ENCODE measurements at places on chromosomes 12 and 14.

DNA sequence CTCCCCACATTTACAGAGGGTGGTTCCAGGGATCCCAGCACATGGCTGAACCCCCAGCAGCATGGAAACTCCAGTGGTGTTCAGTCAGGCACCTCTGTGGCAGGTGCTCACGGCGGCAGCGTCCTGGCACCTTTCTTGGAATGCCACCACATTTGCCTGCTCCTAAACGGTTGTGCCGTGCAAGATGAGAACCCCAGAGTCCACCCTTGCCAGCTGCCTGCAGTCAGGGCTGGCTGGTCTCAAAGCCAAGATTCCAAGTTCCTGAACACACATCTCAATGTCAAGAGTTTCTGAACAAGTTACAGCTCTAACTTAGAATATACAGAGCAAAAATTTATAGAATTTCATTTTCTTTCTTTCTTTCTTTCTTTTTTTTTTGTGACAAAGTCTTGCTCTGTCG, 38.7 kb downstream of the DDX51 start:
- no peak for DNase-seq

- no peak for DNase-seq
These were observed 23.8 kb downstream of the PITPNM2 start for GRCh38 chr12:123127182-123127495.

- DNase-seq, result no peak
These were observed 2.0 kb downstream of the SIX1 start for GRCh38 chr14:60647081-60647836.

DNA sequence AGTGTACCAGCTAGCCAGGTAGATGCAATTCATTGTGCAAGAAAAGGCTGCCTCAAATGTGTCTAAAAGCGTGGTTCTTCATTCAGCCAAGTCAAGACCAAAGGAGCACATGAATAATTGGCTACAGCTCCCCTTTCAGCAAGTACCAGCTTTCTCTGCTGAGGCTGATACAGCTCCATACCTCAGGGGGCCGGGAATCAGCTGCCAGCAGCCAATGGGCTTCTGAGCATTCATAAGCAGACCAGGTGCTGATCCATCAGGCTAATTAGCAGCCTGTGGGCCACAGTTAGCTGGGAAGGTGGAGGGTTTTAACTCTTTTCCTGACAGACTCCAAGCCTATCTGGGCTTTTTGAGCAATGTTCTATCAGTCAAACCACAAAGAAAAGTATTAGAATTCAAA, 264.7 kb downstream of the APAF1 start:
- no peak for DNase-seq

DNA sequence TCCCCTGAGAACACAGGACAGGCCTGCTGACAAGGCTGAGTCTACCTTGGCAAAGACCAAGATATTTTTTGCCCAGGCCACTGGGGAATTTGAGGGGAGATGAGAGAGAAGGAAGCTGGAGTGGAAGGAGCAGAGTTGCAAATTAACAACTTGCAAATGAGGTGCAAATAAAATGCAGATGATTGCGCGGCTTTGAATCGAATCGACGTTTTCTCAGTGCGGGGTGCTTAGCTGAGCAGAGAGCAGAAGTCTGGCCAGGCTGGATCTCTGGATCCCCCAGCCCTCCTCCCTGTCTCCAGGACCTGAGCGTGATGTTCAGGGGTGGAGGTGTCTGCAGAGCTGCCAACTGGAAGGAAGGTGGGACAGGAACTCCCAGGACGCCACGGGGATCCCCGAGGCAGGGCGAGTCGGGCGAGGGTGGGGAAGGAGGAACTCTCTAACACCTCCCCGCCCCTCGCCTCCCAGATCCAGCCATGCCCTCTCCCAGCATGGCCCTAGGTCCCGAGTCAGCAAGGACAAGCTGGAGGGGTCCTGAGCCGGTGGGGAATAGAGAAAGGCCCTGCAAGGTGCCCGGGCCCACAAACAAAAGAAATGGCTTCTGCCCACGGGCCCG, 527 bp upstream of the CARMIL3 start:
- no peak for DNase-seq

- DNase-seq, result no peak
These were observed 8.2 kb downstream of the BRI3BP start for GRCh38 chr12:125001636-125002035.

DNA sequence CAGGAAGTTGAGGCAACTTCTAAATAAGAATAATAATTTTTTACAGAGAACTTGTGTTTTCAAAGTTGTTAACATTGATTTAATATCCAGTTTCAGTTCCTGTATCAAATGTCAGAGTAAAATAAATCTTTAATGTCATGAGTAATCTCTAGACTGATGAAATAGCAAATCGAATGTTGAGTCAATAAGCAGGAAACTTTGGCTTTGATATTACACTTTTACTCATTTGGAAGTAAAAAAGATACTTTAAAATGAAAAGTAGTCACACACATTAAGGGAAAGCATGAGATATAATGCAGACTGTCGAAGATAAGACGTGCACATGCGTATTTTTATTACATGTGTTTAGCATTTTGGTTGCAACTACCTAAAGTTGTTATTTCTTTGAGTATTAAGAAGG, 78.2 kb upstream of the PTGDR start:
- no peak for DNase-seq

DNA sequence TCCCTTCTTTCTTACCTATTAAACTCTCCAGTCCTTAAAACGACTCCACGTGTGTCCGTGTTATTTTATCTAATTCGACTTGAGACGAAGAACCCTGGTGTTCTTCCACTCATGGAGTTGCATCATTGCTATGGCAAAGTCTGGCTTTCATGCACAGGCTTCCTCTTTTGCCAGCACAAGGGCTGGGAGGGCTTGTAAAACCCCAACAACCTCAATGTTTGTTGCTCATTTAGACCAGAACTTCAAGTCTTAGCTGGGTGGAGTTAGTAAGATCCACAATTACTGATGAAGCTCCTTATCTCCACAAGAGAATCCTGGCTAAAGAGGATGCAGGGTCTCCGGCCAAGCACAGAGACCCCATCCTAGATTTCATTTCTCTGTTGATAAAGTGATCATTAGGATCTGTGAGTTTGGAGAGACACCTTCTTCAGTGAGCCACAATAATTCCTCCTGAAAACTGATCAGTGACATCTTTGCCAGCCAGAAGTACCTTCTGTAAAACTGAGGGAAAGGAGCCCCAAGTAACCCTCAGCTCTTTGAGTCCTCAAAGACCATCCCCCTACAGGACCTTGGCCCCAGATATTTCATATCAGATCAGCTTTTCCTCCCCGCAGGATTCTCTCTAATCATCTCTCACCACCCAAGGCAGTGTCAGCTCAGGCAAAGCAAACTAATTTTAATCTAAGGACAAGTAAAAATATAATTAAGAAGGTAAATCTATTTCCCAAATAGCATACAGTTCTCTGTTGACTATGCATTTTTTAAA, 514.6 kb downstream of the FUT8 start:
- DNase-seq, result no peak

GRCh38 chr12:2934371-2934770, 24.8 kb upstream of the TEAD4 start:
- no peak for DNase-seq

GRCh38 chr12:17976202-17976601, 113.8 kb downstream of the RERGL start:
- no peak for DNase-seq

DNA sequence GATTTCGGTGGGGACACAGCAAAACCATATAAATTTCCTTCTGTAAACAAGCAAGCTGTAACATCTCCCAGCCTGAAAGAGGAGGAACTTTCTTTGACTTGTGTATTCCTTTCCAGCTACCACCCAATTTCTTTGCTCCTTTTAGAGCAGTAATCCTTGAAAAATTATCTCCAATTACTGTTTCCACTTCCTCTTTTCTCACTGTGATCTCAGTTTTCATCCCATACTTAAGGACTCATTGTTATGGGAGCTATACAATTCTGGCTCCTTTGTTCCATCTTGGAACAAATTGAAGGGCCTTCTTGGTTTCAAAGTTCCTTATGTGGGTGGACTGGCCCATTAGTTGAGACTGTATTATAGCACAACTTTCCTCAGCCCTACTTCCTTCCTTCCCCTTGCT, 152.6 kb downstream of the AKAP6 start:
- DNase-seq, result no peak

- no peak for DNase-seq
These were observed 99.7 kb downstream of the ZFP36L1 start for GRCh38 chr14:68692916-68693771.

- no peak for DNase-seq
These were observed 7.2 kb downstream of the NFYB start for GRCh38 chr12:104130760-104131159.

Measured in stimulated activated CD8-positive, alpha-beta memory T cell treated with anti-CD3 and anti-CD28 coated beads, Interleukin-2, amount 100 ng/mL, for 1 hour (primary cell).